ENCODE measurements at places on chromosomes 4 and X.

- DNase-seq = no peak
Observed at GRCh38 chr4:5638316-5638715, 70.0 kb downstream of the EVC2 start.

DNA sequence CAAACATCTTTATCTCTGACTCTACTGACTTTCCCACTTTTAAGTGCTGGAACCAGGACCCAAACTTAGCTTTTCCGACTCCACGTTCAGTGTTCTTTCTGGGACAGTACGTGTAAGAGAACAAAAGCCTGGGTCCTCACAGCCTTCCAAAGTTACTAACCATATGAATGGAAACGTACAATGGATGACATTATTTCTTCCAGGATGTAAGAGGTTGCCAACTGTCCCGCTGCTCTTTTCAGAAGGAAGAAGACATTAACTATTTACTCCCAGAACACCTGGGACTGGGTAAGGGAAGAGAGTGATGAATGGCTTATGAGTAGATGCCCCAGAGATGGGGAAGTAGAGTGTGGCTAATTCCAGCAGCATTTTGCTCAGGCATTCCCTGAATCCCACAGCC is 114.7 kb downstream of the TRAPPC11 start:
- no peak for DNase-seq

DNA sequence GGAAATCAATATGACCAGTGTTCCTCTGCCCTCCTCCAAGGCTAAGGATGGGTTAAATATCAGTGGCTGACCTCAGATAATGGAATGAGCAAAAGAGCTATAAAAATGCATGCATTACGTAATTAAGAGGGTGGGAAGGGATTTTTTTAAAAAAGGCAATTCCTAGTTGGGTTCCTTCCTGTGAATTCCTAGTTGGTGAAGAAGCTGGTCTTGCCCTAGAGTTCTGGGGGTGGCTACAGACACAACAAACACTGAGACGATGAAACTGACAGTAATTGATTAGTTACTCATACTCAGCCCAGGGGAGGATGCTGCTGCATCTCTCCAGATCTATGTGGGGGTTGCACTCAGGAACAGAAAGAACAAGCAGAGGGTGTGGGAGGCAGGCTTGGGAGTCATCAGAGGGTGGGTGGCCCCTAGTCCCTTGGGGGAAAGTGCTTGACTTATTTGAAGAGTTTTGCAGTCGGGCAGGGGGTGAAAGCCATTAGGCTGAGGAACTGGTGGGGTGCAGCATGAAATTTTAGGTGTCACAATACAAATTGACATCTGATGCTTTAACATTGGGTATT is 662.0 kb upstream of the FRG1 start:
- no peak for DNase-seq

- DNase-seq = no peak
Observed at GRCh38 chr4:36255577-36255976, 11.3 kb upstream of the ARAP2 start.

DNA sequence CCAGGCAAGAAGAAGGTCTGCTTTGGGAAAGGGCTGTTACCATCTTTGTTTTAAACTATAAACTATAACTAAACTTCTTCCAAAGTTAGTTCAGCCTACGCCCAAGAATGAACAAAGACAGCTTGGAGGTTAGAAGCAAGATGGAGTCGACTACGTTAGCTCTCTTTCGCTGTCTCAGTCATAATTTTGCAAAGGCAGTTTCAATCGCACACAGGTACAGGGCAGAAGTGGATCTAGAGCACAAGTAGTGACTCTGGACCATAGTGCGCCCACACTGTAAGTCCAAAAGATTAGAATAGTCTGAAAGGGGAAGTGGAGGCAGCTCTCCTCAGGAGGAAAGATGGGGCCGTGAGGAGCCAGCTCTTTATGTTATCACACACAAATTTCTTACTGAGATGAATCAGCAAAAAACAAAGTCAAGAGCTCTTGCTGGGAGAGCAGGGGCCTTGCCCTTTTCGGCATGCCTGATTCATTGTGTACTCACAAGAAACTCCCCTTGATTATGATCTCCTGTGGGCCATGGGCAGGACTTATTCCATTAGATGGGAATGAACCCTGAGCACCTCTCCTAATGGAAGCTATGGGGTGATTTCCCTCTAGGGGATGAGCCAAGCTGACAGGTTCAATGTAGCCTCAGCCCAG is 58.6 kb downstream of the FUNDC1 start:
- no peak for DNase-seq

- no peak for DNase-seq
Observed at GRCh38 chrX:131901546-131901945, 121.6 kb upstream of the STK26 start.

GRCh38 chr4:156390599-156391324 is 437.1 kb upstream of the CTSO start:
- no peak for DNase-seq

- DNase-seq = no peak
Observed at GRCh38 chr4:177964693-177965168, 522.5 kb upstream of the AGA start.

DNA sequence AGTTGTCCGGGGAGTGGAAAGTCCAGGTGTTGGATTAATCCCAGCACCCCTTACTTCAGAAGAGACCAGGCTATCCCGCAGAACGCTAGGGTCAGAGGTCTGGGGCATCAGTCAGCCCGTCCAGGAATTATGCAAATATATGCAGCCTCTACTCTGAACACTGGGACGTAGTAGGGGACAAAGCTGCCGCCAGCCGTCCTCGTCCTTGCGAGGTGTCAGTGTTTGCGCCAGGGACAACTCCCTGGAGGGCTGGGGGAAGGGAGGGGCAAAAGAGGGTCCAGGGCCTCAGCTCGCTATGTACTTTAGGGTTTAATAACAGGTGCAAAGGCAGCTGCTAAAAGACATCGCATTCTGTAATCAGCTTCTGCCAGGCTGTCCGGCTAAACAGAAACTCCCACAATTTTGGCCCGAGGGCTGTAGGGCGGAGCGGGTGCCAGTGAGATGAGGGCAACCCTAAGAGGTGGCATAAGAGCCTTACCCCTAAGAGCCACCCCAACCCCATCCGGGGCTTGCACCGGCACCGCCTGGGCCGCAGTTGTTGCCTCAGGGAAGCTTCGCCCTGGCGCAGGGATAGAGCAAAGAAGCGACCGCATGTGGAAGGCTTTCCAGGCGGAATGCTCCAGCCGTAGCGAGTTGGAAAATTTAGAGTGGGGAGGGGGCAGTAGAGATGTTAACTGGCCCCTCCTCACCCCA is 8.4 kb downstream of the HAND2 start:
- DNase-seq = no peak

DNA sequence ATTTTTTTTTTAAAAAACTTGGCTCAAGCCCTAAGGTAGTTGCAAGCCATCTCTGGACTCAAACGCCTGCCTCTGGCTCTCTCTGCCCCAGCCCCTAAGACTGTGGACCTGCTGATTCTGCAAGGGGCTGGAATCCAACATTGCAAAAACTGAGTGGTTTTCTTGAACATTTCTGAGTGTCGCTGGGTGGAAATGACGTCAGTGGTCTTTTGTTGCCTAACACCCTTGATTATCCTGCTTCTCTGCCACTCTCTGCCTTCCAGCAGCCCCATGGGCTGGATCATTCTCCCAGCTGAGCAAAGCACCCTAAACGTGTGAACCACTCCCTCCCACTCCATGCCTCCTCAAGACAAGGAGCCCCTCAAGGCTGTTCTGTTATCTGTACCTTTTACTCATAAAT is 16.6 kb downstream of the BST1 start:
- no peak for DNase-seq

- no peak for DNase-seq
Observed at GRCh38 chr4:4994312-4995097, 24.8 kb downstream of the CYTL1 start.

GRCh38 chr4:75736862-75737261 is 12.5 kb downstream of the USO1 start:
- no peak for DNase-seq

- DNase-seq = no peak
Observed at GRCh38 chr4:150090836-150091235, 12.6 kb downstream of the DCLK2 start.

GRCh38 chr4:121462660-121463261 is 81.9 kb upstream of the QRFPR start:
- peak; percentile 46 for DNase-seq

DNA sequence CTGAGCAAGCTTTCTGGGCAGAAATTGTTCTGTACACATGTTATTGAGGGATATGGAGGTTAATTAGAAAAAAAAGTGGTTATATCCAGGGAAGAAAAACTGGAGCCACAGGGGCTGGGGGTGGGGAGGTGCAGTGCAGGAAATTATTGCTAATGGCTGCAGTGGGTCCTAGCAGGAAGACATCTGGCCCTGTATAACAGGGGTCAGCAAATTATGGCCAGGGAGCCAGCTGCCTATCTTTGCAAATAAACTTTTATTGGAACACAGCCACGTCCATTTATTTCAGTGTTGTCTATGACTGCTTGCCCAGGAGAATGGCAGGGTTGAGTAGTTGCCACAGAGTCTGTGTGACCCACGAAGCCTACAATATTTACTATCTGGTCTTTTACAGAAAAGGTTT is 23.4 kb upstream of the PRPS2 start:
- DNase-seq = no peak

GRCh38 chrX:29724316-29724715 is 491.0 kb upstream of the MAGEB2 start:
- DNase-seq = no peak

DNA sequence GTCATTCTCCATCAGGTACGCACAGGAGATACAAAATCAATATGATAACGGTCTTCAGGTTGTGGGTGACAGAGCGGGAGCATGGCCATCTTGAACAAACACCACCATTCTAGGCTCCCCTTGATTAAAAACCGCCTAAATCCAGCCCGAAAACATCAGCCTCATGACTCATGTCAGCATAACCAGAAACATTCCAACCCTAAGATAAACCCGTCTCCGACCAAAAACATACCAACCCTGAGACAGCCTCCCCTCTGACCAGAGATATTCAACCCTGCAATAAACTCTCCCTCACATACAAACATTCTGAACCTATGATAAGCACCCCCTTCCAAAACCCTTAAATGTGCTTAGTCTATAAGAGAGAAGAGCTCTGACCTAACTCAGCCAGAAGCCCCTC is 157.9 kb downstream of the DHRSX start:
- DNase-seq = no peak

- peak; percentile 35 for DNase-seq
Observed at GRCh38 chrX:46841346-46841745, 4.5 kb downstream of the RP2 start.

GRCh38 chr4:70571772-70572171 is 20.3 kb upstream of the AMBN start:
- DNase-seq = no peak

GRCh38 chrX:13940671-13941070 is 89.0 kb downstream of the GEMIN8 start:
- no peak for DNase-seq

DNA sequence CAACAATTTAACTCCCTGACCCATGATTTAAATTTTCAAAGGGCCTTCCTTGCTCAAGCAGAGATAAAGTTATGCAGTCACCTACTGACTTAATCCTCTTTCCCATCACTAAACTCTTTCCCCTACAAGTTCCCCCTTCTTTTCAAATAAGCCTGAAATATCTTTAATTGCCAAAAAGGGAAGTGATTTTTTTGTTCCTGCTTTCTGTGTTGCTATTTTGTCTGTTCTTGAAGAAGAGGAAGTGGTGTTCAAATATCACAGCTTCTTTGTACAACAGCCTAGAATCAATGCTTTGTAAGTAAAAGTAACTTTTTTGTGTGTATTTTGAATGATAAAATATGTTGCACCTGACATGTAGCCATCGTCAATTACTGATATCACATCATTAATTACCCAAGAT is 595.9 kb downstream of the CENPC start:
- no peak for DNase-seq

GRCh38 chrX:262381-262909 is 18.7 kb upstream of the PLCXD1 start:
- DNase-seq = no peak

- DNase-seq = no peak
Observed at GRCh38 chrX:20609916-20610415, 343.3 kb upstream of the RPS6KA3 start.

DNA sequence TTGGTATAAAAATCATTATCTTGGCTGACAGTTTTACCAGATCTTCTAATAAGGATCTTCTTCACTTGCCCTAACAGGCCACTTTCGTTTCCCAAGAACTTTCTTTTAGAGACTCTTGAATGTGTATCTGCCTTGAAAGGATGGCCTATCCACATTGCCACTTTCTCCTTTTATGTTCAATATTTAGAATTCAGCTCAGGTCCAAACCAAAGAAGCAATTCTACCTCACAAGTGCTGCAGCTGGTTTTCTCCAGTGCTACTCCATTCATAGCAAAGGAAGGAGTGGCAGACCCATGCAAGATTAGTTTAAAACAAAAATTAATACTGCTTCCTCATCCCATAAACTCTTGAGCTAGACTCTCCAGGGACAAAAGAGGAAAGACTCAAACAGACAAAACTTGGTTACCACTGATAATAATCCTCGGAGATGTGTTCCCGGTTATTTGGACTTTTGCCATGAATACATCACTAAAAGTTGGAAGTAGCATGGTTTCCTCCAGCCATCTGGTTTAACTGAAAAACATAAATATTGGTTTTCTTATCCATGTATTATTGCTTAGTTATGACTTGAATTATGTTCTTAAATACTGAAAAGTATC is 401.8 kb downstream of the PABPC4L start:
- DNase-seq = no peak

GRCh38 chr4:25977397-25978170 is 63.6 kb downstream of the SMIM20 start:
- no peak for DNase-seq

DNA sequence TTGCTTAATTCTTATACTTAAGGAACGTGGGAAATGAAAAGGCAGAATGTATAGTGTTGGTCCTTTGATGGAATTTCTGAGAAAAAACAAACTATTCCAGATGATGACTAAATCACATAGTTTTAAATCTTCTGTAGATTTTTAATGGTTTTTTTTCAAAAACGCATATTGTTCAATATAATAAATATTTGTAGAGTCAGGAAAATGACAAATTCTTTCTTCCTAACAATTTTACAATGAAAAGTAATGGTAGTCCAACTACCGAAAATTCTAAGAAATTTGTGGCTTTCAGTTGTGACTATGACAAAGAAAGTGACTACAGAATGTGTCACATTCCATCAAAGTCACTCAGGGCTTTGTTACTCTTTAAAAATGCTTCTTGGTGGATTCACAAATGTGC is 164.8 kb upstream of the PITX2 start:
- DNase-seq = no peak

GRCh38 chr4:76628251-76628650 is 193.2 kb downstream of the SHROOM3 start:
- DNase-seq = no peak

- DNase-seq = no peak
Observed at GRCh38 chrX:17822351-17822750, 38.7 kb downstream of the RAI2 start.

DNA sequence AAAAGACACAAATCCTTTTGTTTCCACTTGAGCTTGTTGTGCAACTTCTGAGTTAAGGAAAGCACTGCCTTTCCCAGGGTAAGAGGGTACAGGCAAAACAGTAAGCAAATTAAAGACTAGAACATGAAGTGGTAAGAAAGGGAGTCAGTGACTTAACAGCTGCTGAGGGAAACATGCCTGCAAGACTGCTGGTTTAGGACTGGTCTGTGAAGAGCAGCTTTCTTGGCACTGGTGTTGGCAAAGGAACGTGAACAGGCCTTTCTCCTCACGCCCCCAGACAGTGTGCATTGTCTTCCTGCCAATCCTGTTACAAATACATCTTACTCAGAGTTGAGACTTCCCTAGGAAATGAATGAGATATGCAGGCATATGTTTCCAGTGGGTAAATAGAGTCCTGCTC is 2.6 kb downstream of the LHFPL1 start:
- no peak for DNase-seq

GRCh38 chr4:147975325-147975724 is 243.4 kb downstream of the ARHGAP10 start:
- DNase-seq = no peak

GRCh38 chr4:104206784-104207183 is 287.9 kb downstream of the CXXC4 start:
- DNase-seq = no peak

Data from midbrain (tissue), 1 donor.